ENCODE measurements at places on chromosomes 3 and 15.
A peak's percentile ranks its signal among the peaks of the same experiment; 100 is the strongest.

DNA sequence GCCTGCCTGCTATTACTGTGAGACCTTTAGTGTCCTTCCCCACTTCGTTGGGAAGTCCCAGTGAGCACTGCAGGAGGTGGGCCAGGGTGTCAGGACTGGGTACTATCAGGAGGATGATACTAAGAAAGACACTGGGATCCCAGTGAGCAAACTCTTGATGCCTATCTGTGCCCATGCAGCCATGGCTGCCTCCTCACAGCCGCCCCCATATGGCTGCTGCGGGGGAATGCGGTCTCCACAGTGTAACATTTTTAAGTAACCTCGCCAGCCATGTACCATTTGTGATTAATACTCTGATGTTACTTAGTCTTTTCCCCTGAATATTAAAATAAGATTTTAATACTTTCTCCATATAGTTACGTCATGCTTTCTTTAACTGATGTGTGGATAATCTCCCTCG is 312.2 kb downstream of the RYR3 start:
- no peak for DNase-seq

- no peak for DNase-seq
Measured at GRCh38 chr15:78929536-78930264, 15.1 kb downstream of the CTSH start.

DNA sequence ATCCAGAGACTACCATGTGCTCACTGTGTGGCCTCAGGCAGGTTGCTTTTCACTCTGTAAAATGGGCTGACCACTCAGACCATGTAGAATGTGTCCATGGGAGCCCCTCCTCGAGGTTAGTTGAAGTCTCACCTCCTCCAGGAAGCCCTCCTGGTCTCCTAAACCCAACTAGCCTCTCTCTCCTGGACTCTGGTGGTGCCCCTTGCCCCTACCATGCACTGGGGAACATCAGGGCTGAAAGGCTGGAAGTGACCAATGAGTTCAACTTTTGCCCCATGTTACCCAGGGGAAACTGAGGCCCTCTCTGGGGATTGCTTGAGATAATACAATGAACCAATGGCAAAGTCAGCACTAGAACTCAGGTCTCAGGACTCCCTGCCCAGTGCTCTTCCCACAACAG is 69.2 kb upstream of the SLC6A6 start:
- no peak for DNase-seq

DNA sequence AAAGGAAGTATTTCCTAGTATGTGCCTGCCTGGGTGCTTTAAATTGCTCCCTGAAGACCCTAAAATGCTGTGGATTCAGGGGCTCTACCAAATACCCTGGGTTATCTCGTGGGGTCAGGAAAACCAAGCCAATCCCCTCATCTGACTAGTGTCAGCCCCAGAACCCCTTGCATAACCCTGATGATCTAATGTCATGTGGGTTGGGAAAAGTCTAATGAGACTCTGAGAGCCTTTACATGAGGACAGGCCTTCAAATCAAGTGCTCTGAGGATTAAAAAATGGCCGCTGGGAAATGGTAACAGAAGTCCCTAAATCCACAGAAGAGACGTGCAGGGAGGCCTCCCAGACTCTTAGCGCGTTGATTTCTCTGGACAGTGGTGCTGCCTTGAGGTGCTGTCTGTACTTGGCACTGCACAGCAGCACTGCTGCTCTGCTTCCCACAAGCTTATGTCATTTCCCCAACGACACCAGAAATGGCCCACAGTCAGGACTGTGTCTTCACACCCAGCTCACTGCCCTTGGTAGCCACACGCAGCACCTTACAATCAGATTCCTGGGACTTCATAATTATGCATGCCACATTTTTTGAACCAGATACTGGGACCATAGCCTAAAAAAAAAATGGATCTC is 16.6 kb downstream of the EIF4E3 start:
- DNase-seq = no peak

- no peak for DNase-seq
Measured at GRCh38 chr3:197737749-197738462, 1.2 kb upstream of the RUBCN start.

DNA sequence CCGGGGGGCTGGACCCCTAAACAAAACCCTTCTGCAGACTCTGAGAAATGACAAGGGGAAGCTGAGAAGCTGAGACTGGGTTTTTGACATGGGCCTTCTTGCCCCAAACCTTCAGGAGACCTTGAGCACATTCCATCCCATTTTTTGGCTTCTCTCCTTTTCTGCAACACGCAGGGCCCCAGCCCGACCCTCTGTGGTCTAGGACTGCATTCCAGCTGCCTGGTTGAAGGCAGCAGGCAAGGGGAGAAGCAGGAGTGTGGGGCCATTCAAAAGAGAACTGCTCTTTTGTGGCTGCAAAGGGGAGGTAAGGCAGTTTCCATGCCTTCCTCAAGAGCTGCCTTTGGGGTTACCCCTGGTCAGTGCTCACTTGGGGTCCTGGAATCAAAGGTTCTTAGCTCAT is 263.0 kb downstream of the TLE3 start:
- DNase-seq = no peak

DNA sequence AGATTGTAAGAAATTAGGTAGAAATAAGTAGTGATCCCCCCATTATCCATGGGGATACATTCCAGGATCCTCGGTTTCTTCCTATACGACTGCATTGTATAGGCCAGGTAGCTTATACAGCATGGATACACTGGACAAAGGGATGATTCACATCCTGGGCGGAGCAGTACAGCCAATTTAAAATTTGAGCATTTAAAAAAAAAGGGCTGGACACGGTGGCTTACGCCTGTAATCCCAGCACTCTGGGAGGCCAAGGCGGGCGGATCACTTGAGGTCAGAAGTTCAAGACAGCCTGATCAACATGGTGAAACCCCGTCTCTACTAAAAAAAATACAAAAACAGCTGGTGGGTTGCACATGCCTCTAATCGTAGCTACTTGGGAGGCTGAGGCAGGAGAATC is 976 bp upstream of the ARGFX start:
- no peak for DNase-seq

GRCh38 chr15:69578252-69578651 is 125.6 kb downstream of the RPLP1 start:
- DNase-seq = no peak

- DNase-seq = no peak
Measured at GRCh38 chr3:182861348-182861747, 68.0 kb downstream of the ATP11B start.

DNA sequence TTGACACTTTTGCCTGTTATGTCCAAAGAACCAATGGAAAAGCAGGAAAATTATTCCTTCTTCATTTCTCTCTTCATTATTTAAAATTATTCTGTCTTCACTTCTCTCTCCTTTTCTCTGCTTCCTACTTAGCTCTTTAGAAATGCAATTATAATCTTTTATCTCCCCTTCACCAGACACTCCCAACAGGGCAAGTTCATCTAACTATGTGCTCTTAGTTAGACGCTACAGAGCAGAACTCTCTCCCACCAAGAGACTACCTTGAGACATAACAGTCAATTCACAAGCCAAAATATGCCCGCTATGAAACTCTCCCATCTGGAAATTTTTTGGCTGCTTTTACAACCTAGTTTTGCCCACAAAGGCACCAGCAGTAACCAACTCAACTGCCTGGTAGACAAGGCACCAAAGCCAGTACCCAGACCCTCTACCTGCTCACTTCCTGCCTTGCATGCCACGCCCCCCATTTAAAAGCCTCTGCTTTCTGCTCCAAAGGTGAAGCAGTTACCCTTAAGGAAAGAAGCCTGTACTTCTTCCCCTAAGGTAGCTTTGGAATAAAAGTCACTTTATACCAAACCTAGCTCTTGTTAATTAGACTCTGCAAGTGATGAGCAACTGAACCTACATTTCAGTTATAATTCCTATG is 28.1 kb downstream of the CCRL2 start:
- no peak for DNase-seq

- no peak for DNase-seq
Measured at GRCh38 chr3:149085828-149086231, 503 bp downstream of the HLTF start.

DNA sequence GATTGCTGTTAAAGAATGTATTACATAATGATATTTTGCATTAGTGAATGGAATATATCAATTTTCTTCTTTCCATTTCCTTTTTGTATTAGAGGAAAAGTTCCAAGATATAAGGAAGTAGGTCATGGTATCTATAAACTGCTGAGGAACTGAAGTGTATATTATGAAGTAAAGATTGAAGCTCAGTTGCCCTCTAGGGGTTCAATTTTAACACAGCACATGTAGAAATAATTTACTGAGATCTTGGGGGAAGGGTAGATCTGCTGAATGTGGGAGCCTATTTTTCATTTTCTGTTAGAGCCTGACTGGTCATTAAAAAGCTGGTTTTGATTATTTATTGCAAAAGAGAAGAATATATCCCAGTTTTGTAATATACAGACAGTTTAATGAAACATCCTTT is 45.2 kb downstream of the CMC1 start:
- no peak for DNase-seq

DNA sequence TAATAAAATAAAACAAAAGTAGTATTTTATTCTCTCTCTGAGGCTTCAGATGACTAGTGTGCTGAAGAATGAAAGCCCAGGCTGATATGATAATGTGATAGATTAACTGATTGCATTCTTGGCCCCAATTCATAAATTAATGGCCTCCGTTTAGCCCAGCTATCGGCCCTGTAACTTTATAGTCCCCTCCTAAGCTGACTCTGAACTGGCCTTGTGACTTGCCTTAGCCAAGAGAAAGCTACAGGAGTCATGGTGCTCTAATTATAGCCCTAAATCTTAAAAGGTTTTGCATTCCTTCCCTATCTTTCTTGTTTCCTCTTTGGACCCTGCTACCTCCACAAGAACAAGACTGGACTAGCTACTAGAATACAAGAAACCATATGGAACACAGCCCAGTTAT is 123.2 kb upstream of the EPHA3 start:
- DNase-seq = no peak

DNA sequence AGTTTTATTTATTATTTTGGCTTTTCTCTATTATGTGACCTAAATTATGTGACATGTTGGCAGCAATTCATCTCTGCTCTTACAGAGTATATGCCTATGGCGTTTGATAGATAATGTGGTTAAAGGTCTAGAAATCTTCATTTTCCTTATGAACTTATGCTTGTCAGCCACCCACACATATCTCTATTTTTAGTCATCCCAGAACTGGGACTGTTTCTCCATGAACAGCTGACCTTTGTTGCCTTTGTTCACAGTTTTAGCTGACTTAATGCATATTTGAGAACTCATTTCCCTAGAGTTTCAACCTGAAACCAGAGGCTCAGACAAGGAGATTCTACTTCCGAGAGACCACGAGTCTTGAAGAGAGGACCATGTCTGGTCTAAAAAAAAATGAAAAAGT is 176.5 kb downstream of the RAP2B start:
- DNase-seq = no peak

GRCh38 chr3:186105543-186105942 is 3.3 kb downstream of the ETV5 start:
- no peak for DNase-seq

DNA sequence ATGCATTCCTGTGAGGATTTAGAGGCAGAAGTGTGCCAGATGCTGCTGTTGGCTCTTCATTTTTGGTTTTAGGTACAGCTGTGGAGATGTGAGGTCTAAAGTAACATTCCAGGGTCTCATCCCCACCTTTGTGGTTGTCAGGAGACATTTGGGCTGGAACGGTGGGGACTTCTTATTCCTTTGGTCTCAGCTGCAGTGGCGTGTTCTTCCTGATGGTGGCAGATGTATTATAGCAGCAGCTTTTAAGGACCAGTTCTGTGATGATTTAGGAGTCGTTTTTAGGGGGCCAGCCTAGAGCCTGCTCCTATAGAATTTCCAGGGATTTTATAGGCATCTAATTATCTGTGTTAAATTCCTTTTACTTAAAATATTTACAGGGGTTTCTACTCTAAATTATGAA is 221.0 kb upstream of the EOMES start:
- peak; percentile 41 for DNase-seq

GRCh38 chr3:58874795-58875194 is 175.0 kb downstream of the CFAP20DC start:
- no peak for DNase-seq

Measured in glutamatergic neuron (in vitro differentiated cells).